Heart left ventricle (tissue), 16 donors: ENCODE measurements at places on chromosomes 13 and 19. TPM values are rescaled to one million over a fixed set of nuclear protein-coding genes. Genes with fewer than 3 reads are reported as not detected.

- no peak for DNase-seq
These were observed 8.3 kb downstream of the IRS2 start for GRCh38 chr13:109778102-109778542.

- DNase-seq = no peak
These were observed 82.9 kb upstream of the POSTN start for GRCh38 chr13:37681281-37682032.

DNA sequence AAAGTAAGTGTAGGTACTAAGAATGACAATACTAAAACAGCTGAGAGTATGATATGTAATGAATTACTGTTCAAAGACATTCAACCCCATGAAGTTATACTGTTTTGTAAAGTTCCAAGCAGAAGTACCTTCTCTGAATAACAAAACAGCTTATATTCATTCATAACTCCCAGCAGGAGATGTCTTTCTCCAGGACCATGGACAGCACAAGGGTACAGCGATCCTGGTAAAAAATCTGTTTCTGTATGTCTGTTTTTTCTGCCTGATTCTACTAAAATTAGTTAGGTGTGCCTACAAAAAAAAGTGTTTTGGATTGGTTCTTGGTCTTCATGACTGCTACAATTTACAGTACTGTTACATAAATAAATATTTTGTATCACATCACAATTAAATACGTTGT lies 172.5 kb upstream of the SLITRK5 start:
- no peak for DNase-seq

- DNase-seq = no peak
These were observed 26.4 kb upstream of the IGFL1 start for GRCh38 chr19:46202872-46203860.

GRCh38 chr19:2755448-2755705 lies 15.6 kb upstream of the SLC39A3 start:
- DNase-seq = no peak

Gene MBD3L3
- total RNA-seq = not detected

DNA sequence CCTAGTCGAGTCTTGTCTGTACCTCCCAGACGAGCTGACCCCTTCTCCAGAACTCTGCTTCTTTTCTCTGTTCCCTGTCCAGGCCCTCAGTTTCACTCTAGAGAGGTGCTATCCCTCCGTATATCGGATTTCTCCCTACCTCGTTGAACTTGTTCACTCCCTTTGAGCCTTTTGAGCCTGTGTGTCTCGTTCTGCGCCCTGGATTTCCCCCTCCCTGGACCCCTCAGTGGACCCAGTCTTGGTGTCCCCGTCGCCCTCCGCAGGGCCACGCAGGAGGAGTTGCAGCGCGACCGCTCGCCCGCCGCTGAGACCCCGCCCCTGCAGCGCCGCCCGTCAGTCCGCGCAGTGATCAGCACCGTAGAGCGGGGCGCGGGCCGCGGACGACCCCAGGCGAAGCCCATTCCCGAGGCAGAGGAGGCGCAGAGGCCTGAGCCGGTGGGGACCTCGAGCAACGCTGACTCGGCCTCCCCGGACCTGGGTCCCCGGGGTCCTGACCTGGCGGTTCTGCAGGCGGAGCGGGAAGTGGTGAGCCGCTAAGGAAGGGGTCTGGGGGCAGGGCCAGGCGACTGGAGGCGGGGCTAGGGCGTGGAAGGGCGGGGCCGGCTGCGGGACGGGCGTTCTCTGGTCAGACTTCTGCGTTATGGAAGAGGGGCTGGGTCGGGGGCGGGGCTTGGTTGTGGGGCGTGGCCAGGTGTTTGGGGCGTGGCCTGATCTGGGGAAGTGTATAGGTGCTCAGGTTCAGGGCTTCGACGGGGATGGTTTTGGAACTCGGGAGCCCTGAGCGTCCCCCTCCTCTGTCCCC lies 5.5 kb downstream of the EPS8L1 start:
- DNase-seq = peak; percentile 93
